Smooth muscle cell of bladder (primary cell): ENCODE measurements at places on chromosomes 7 and 10. TPM values are rescaled to one million over a fixed set of nuclear protein-coding genes. Genes with fewer than 3 reads are reported as not detected.

The PNLIPRP3 gene
- total RNA-seq: 0.09 TPM in 1 of 2 replicates, not detected in the other

The GOLGA7B gene
- under 0.01 TPM in 1 of 2 replicates, not detected in the other for total RNA-seq

The CFAP46 gene
- 0.37 and 1.1 TPM in 2 replicates for total RNA-seq

The OPN4 gene
- not detected in 2 replicates for total RNA-seq

The SLC16A12 gene
- not detected in 2 replicates for total RNA-seq
